ENCODE measurements at places on chromosomes 3 and 15.

- no peak for DNase-seq
These were observed 5.9 kb upstream of the NGRN start for GRCh38 chr15:90259524-90259923.

GRCh38 chr3:46713898-46714552 lies 3.6 kb downstream of the PRSS50 start:
- DNase-seq = no peak

GRCh38 chr3:12837295-12837986 lies 3.9 kb downstream of the RPL32 start:
- no peak for DNase-seq

DNA sequence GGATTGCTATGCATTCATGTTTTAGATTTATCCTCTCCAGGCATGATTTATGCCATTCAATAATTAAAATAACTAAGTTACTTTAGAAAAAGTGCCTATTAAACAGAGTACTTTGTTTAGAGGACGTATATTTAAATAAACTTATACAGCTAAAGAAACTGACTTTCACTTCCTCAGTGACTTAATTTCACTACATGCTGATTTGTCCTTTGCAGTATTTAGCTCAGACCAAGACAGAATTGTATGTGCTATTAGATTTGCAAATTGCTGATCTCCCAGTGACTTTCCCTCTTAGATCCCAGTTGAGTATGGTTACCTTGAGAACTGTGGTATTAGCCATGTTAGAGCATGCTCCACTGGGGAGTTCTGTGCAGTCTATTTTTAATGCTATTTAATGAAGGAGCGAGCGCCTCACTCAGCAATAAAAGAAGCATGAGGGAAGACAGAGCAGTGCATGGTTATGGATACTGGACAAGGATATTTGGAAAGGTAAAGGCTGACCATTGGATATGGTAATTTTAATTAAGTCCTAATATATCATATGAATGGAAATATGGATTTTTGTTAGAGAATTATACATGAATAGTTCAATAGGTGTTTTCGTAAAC lies 2.7 kb downstream of the ARPP21 start:
- DNase-seq = no peak

DNA sequence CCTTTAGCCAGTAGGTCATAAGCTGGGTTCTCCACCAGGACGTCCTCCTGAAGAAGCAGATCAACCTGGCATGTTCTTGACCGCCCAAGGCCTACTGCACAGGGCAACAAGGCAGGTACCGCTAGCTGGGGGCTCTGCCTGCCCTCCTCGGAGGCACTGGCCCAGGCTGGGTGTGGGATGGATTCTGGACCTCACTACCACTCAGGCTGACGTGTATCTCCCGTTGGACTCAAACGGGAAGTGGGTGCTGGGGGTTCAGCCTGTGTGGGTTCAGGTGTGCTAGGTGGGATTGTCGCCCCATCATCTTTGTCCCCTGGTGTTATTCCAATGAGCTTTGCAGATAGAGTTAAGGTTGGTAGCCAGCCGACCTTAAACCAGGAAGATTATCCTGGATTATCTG lies 95.0 kb upstream of the SNRPA1 start:
- DNase-seq = no peak

GRCh38 chr3:191985691-191986090 lies 524.7 kb downstream of the PYDC2 start:
- no peak for DNase-seq

DNA sequence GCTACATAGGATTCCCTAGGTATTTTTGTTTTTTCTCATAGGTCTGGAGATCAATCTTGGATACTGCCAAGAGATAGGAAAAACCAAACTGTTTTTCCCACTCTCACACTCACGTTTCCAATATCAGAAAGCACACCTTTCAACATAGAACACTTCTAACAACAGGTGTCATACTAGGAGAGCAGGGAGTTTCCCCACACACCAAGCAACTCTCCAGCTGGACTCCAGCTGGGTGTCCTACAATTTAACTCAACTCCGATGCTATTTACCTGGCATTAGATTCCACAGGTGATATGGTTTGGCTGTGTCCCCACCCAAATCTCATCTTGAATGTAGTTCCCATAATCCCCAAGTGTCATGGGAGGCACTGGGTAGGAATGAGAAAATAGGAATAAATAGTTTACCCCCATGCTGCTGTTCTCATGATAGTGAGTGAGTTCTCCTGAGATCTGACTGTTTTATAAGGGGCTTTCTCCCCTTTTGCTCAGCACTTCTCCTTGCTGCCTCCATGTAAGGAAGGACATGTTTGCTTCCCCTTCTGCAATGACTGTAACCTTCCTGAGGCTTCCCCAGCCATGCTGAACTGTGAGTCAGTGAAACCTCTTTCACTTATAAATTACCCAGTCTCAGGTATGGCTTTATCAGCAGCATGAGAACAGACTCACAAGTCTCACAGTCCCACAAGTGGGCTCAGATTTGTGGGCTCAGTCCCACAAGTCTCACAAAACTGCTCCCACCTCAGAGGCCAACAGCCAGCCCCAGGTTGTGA lies 354.5 kb upstream of the THBS1 start:
- no peak for DNase-seq

DNA sequence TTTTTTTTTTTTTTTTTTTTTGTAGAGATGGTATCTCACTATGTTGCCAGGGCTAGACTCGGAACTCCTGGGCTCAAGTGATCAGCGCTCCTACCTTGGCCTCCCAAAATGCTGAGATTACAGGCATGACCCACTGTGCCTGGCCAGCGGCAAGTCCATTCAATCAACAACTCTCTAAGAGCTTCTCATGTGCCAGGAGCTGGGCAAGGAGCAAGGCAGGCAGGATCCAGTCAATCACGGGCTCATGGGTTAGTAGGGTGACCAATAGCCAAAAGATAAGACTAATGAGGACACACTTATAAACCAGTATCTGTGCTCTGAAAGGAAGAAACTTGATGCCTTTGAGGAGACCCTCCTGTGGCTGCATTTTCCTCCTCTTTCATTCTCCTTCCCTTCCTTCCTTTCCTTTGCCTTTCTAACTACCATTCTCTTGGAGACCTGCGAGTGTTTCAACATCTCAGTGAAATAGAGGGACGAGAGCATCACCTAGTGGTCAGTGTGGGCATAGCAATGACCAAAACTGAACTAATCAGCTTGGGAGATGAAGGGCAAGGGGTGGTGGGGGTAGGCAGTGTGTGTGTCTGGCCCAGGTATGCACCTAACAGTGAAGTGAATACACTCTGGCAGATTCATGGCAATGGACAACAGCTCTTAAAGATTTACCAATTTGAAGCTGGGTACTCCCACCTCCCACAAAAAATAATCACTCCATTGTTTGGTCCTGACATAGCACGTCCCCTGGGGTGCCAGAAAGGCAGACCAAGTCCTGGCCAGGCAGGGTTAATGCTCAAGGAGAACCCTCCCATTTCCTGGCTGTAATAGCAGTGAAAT lies 6.3 kb downstream of the RPP25 start:
- DNase-seq = peak; percentile 82

- DNase-seq = no peak
These were observed 73.9 kb downstream of the TBC1D2B start for GRCh38 chr15:78003539-78004008.

DNA sequence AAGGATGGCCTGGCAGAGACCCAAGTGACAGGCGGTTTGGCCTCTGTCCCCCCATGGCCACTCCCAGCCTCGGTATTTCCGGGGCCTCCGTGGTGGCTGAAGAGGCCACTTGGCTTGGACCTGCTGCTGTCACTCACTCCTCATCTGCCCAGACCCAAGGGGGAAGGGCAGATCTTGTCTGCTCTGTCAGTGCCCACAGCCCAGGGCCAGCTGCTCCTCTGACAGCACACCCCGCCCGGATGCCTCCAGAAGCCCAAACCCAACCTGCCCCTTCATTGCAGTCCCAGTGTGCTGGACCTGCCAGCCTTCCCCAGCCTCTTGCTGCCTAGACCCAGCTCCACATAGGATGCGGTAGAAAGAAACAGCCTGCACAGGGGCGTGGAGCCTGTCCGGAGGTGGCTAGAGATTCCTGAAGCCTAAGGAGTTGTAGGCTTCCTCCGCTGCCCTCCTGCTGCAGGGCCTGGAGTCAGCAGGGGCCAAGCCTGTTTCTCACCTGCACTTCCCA lies 52.0 kb downstream of the MAGEF1 start:
- no peak for DNase-seq

GRCh38 chr15:60476713-60477112 lies 2.2 kb downstream of the ICE2 start:
- DNase-seq = no peak

- no peak for DNase-seq
These were observed 78.9 kb upstream of the CFAP20DC start for GRCh38 chr3:59128685-59129084.

GRCh38 chr3:151856118-151856517 lies 17.3 kb upstream of the SUCNR1 start:
- DNase-seq = no peak

DNA sequence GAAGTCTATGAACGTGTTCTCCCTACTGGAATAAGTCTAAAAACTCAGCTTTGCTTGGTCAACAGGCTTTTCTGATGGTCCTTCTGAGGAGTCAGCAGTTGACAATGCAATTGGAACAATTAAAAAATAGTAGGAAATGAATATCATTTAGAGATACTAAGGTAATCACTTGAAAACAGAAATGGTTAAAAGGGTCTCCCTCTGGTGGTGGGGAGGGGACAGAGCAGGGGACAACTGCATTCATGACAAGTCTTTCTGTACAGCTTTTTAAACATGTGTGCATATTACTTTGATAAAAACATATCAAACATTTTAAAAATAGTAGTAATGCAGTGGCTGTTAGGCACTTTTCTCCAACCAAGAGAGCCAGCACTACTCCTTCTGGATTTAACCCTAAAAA lies 119.9 kb upstream of the FHIT start:
- peak; percentile 36 for DNase-seq

DNA sequence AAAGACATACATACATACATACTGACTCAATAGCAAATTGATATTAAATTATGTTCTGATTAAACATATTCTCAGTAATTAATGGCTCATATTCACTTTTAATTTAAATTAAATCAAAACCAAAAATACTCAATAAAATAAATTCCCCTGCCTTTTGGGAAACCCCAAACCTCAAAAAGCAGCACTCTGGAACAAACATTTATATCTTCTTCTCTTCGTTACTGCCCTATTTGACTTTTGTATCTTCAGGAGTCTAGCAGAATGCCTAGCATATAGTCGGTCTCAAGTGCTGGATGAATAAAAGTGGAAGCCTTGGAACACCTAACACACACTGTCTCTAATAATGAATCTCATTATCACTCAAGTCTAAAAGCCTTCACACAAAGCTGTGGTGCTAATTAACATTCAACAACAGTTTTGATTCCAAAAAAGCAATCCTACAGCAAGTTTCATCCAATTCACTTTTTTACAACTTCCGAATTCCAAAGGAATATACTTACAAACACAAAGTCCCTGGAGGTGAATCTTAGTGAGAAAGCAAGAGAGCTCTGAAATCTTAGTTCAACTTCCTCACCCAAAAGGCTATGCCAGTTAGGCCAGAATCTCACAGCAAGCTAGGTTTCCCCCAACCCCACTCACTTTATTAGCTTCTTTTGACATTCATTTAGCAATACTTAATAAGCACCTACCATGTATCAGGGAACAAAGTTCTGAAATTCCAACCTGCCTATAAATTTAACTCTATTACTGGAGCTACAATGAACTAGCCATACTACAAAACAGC lies 35.0 kb downstream of the GSK3B start:
- no peak for DNase-seq

DNA sequence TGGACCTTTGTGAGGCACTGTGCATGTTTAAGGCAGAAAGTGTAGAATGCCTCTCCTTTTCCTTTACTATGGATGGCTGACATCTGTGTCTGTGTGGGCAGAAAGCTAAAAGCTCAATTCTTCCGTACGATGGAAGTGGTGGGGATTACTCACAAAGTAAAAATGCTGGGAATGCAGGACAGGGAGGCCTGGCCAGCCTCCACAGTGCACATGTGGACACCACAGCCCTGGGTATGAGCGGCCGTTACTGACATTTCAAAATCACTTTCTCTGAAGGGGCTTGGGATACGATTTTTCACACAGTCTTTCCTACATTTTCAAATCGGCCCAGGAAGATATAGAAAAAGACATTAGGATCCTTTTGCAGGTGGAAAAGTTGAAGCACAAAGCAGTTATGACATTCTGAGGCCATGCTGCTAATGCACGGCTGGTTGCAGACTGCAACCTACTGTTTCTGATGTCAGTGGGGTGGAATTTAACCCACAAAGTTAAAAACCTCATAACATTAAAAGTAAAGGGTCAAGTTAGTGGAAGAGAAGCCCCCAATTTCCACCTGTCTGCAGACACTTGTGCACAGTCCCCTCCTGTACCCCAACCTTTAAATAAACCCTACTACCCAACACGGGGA lies 27.9 kb downstream of the EHD4 start:
- DNase-seq = no peak

DNA sequence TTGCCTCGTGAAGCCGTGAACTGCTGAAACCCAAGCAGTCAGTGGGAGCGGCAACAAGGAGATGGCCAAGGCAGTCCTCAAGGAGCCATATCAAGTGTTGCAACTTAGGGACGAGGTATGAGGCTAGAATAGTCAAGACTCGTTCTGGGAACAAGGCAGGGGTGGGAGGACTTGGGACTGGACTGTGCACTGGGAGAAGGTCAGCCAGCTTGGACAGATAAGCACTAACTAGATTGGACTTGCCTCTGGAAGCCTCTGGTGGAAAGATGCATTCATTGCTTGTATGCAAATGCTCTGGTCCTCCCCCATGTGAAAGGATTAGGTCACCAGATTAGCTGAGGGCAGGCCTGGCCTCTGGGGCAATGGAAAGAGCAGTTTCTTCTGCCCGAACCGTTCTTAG lies 123.3 kb upstream of the CTNNB1 start:
- no peak for DNase-seq

DNA sequence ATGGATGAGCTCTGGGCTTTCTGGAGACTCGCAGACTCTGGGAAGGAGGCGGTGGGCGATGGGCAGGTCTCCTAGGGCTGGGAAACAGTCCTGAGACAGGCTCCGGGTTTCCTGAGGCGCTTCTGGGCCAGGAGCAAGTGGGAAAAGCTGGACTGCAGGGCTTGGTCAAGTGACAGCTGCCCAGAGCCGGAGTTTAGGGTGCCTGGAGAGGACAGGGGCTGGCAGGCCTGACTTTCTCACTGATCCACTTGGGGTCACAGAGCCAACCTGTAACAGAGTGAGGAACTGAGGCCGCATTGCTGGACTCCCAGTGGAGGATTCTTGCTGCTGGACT lies 107.9 kb downstream of the APBA2 start:
- DNase-seq = no peak

GRCh38 chr3:73350996-73351395 lies 273.7 kb downstream of the PDZRN3 start:
- DNase-seq = no peak

GRCh38 chr3:21520106-21520963 lies 230.7 kb downstream of the ZNF385D start:
- DNase-seq = no peak

DNA sequence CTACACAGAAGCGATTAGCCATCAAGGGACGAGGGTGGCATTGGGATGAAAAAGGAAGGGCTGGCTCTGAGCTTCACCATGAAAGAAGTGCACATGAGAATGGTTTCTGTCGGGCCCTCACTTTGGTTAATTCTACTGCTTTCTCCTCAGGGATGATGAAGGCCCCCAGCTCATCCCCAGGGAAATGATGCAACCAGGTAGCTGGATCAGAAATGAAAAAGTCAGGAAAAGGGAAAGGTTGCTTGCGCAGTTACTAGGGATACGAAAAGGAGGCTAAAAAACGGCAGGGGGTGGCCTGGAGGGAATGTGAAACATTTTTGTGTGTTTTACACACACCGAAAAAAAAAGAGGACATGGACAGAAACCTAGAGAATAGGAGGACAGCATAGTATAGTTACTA lies 1.4 kb upstream of the SLC27A2 start:
- DNase-seq = no peak
